ENCODE measurements at places on chromosomes 2 and 18. TPM values are rescaled to one million over a fixed set of nuclear protein-coding genes. Genes with fewer than 3 reads are reported as not detected.

Gene LIMS3
- 2.2 TPM for total RNA-seq

Gene RBM43
- 8.4 TPM for total RNA-seq

Gene HRH4
- not detected for total RNA-seq

Gene MTX2
- total RNA-seq = 20.8 TPM

Gene RAB27B
- 3.7 TPM for total RNA-seq

Gene TMEM169
- 1.8 TPM for total RNA-seq

Gene ABCA12
- total RNA-seq = 0.12 TPM

Gene KIF3C
- total RNA-seq = 13.0 TPM
